CD4-positive, alpha-beta T cell treated with Interleukin-21 for 1 hour (primary cell): ENCODE measurements at places on chromosomes 7 and 10.
A peak's percentile ranks its signal among the peaks of the same experiment; 100 is the strongest.

- DNase-seq, result no peak
Measured at GRCh38 chr7:65239707-65240352, 133.8 kb upstream of the ZNF92 start.

- peak; percentile 47 for DNase-seq
Measured at GRCh38 chr7:43585562-43585961, 2.7 kb downstream of the STK17A start.

DNA sequence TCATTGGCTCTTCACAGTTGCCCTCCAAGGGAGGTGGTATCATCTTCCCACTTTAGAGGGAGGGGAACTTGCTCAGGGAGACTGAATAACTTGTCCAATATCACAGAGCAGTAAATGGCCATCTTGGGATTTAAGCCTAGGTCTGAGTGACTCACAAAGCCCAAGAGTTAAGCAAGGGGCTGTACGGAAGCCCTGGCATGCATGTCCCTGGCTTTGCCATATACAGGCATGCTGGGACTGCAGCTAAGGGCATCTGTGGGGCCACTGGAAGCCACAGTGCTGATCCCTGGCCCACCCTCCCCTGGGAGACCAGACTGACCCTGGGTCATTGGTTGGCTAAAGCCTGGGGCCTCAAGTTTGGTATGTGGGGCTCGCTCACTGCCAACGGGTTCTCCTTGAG, 3.1 kb downstream of the VSIR start:
- DNase-seq, result no peak

- DNase-seq, result no peak
Measured at GRCh38 chr10:35855155-35855947, 213.3 kb upstream of the FZD8 start.

DNA sequence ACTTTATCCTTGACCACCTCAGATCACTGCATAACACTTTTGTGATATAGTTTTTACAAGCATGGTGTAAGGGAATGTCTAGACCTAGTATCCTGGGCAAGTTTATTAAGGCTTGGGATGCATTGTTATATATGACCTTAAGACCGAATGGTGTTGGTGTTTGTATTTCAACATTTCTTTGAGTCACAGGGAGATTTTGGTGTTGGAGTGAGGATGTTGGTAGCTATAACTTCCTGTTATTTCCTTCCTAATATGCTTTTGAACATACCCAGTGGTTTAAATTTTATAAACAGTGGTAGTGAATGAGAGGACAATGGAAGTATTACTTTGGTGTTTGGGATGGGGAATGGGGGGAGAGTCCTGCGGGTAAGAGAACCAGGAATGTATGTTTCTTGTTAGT, 2.6 kb downstream of the EXOC4 start:
- no peak for DNase-seq

DNA sequence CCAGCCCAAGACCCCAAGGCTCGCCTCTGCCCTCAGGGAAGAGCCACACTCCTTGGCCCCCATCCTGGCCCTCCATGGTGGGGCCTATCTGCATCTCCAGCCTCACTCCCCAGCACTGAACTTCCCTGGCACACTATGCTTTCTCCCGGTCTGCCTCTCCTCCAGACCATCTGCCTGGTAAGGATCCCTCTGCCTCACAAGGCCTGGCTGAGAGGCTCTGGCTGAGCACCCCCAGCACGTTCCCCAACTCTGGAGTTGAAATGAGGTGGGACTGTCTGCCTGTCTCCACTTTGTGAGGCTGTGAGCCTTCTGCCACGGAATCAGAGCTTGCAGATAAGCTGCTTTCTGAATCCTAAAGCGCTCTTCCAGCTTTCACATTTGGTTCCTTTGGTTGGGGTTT, 220.7 kb downstream of the TNS3 start:
- no peak for DNase-seq

DNA sequence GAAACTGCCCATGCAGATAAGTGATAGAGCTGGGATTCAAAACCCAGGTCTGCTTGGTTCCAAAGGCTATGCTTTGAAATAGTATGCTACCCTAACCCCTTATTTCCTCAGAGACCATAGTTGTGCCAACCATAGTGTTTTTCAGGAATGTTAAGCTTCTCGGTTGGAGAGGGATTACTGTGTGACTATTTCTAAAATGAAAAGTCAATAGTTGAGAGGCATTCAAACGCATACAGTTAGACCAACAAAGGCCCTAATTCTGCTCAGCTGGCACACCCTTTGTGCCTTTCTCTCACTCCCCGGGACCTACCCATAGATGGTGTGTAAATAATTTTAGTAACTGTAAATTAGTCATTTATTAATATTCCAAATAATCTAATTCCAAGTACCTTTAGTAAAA, 64.6 kb upstream of the RNF148 start:
- DNase-seq, result no peak

- no peak for DNase-seq
Measured at GRCh38 chr10:88668465-88668864, 4.2 kb downstream of the LIPF start.

DNA sequence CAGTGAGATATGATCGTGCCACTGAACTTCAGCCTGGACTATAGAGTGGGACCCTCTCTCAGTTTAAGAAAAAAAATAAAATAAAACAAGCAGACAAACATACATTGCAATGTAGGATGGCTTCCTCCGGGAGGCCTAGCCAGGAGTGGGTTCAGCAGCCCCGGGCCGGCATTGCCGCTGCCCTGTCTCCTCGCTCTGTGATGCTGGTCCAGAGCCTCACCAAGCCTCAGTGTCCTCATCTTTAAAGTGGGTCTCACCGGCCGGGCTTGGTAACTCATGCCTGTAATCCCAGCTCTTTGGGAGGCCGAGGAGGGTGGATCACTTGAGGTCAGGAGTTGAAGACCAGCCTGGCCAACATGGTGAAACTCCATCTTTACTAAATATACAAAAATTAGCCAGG, 71.6 kb downstream of the PTPRE start:
- DNase-seq, result no peak

- DNase-seq, result no peak
Measured at GRCh38 chr10:93579089-93579488, 12.6 kb downstream of the FFAR4 start.

GRCh38 chr7:97145068-97145467, 27.6 kb downstream of the SDHAF3 start:
- peak; percentile 28 for DNase-seq

GRCh38 chr10:12121673-12122072, 7.8 kb upstream of the SEC61A2 start:
- no peak for DNase-seq
